ENCODE measurements at places on chromosomes 6 and 20.

DNA sequence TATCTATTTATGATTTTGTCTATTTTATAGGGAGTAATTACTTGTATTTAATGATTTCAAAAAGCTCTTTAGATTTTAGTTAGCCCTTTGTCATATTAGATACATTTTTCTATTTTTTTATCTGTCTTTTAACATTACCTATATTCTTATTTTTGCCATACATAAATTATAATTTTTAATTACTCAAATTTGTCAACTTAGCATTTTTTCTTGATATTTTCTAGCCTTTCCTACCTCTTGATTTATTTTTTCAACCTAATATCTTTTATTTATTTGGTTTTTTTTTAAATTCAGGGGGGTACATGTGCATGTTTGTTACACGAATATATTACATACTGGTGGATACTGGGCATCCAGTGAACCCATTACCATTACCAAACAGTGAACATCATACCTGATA is 114.3 kb upstream of the F13A1 start:
- DNase-seq = no peak

DNA sequence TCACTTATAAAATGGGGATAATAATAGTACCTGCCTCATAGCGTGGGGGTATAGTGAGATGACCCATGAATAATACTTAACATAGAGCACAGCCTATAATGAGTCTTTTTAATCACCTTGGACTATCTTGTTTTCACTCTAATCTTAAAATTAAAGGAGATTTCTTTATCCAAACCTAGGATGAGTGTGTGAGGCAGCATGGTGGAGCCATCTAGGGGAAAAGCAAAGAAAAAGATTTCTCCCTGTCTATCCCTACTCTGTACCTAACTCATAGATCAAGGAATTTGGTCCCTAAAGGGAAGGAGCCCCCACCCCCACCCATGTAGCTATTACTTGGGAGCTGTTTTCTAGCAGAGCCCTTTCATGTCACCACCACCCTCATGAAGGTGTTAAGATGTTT is 45.2 kb upstream of the PAK5 start:
- peak; percentile 11 for DNase-seq

DNA sequence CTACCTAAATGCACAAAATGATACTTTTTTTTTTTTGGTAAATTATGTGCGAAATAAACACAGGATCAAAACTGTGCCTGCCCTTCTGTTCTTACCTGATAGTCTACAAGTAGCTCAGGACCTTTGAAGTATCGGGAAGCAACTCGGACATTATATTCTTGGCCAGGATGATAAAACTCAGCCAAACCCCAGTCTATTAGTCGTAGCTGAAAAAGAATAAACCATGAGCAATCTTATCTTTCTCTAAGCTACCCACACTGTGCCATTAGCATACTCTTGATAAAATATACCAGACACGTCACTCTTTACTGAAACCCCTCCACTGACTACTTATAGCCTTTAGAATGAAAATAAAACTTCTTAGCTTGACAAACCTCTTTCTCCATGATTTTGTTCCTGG is 29.8 kb upstream of the TBC1D20 start:
- DNase-seq = no peak

GRCh38 chr6:37366910-37367309 is 13.1 kb downstream of the RNF8 start:
- DNase-seq = no peak

GRCh38 chr6:16153211-16153820 is 24.4 kb downstream of the MYLIP start:
- no peak for DNase-seq

DNA sequence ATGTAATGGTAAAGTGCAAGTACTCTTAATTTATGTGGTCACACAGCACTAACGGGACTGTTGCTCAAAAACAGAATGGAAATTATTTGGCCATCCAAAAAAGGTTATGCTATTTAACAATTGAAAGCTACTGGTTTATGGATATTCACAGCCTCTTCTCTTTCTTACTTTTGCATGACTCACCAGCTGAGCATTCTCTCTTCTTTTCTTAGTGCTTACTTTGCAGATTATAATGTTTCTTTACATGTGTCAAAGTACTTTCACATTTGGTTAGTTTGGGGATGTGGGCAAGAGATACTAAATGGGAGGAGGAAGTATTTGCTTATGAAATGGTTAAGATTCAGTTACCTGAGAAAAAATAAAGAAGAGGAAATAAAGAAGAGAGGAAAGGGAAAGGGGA is 610.5 kb downstream of the HTR1B start:
- DNase-seq = no peak

DNA sequence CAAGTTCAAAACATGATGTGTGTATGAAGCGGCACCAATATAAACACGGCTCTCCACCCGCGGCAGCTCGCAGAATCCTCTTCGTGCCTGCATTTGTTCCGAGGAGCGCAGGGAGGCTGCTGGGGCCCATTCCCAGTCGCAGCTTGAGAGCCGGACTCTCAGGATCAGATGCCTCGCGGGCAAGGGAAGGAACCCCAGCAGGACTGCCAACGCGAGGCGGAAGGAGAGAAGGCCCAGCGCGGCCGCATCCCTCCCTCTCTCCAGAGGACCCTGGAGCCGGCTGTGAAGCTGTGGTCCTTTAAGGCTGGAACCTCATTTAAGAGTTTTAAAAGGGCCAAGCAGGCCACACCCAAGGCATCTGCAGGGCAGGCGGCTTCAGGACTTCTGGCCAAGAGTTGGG is 44.2 kb upstream of the ZBP1 start:
- DNase-seq = no peak

- no peak for DNase-seq
Measured at GRCh38 chr6:7976485-7977056, 66.0 kb upstream of the TXNDC5 start.

GRCh38 chr20:38645351-38645750 is 43.7 kb downstream of the ARHGAP40 start:
- DNase-seq = no peak

DNA sequence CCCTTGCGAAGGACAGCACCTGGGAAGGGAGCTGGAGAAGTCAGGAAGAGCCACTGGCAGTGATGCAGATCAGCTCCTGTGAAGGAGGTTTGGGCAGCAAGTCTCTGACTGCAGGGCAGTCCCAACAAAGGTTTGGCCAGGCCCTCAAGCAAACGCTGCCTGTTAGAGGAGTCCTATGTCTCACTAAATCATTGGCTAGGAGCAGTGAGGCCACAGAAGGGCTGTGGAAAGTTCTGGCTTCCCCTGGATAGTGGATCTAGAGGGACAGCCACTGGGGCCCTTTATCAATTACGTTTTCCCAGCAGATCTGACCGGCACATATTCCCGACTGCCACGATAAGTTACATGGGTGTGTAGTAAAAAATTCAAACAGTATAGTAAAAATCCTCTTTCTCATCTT is 2.5 kb downstream of the TTPAL start:
- DNase-seq = no peak

GRCh38 chr20:44475372-44475693 is 341 bp upstream of the TTPAL start:
- DNase-seq = no peak

- DNase-seq = no peak
Measured at GRCh38 chr6:51720327-51720726, 367.1 kb downstream of the PKHD1 start.

GRCh38 chr6:46772762-46773161 is 20.4 kb upstream of the MEP1A start:
- DNase-seq = no peak

GRCh38 chr6:54586251-54586650 is 260.3 kb upstream of the FAM83B start:
- DNase-seq = no peak

- DNase-seq = no peak
Measured at GRCh38 chr20:16555754-16556153, 17.5 kb downstream of the KIF16B start.

DNA sequence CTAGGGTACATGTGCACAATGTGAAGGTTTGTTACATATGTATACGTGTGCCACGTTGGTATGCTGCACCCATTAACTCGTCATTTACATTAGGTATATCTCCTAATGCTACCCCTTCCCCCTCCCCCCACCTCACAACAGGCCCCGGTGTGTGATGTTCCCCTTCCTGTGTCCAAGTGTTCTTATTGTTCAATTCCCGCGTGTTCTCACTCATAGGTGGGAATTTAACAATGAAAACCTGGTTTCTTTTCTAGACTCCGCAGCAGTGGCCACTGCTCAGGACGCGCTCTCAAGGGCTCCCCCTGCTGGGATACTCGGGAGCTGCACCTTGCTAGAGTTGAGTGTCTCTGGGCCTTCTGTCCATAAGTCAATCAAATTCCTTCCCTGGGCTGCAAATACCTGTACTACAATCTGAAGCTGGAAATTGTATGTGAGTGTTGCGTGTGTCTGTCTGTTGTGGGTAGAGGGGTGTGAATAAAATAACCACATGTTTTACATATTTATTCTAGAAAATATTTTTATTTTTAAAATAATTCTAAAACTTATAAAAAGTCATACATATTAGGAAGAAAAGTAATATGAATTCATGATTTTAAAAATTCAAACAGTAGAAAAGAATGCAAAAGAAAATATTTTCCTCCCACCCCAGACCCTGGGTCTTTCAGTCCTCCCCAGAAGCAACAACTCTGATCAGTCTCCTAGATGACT is 8.2 kb upstream of the CEP250 start:
- peak; percentile 81 for DNase-seq

GRCh38 chr20:4289875-4290274 is 274.5 kb upstream of the RNF24 start:
- no peak for DNase-seq

- DNase-seq = no peak
Measured at GRCh38 chr6:79416931-79417330, 120.3 kb downstream of the LCA5 start.
